Suppressor macrophage treated with lipopolysaccharide for 4 hours (primary cell): ENCODE measurements at places on chromosomes 7 and 10.

GRCh38 chr7:30224511-30225062 is 59.8 kb upstream of the ZNRF2 start:
- peak; percentile 96 for DNase-seq

DNA sequence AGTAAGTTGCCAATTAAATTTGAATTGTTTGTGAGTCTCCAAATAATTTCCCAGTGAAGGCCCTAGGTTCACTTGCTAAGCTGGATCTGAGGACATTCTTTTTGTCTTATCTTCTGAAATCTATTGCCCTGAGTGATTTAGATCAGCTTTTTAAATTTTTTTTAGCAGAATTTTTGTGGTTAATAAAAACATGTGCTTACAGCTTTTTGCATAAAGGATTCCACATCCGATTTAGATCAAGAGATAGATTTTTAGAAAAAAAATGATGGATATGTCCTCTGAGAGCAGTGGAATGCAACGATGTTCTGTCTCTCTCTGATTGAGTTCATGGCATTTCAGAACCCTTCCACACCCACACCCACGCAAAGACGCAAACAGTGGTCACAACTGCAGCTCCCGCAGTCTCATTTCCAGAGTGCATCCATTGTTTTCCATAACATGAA is 358.8 kb downstream of the SUGCT start:
- no peak for DNase-seq

GRCh38 chr7:152876749-152877148 is 117.2 kb downstream of the ACTR3B start:
- no peak for DNase-seq

DNA sequence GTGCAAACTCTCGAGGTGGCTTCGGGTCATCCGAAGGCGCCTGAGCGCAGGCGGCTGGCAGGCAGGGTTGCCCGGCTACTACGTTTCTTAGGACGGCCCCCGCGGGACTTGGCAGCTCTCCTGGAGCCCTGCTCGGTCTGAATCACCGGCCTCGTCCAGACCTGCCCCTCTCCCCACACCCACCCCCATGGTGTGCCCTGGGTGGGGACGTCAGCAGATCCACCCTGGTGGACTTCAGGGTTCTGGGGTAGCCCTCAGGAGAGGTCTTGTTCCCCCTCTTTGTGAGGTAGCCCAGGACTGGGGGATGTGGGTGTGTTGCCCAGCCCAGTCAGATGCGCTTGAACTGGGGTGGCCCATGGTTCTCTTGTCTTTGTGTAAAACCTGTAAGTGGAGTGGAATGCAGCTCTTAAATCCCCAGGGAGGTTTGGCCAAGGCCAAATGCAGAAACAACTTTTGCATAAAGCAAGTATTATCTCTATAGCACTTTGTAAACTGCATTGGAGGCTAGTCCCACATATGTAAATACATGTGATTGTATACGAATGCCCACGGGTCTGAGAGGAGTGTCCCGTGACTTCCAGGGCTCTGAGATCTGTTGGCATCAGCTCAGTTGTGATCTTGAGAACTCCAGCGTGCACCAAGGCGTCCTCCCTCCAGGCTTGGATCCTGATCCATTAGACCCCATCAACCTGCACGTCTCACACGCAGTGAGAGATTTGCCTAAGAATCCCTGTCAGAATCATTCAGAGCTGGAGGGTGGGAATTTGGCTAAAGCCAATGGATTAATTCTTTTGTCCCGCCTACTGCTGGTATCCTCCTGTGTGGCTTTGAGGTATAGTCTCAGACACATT is 1.8 kb downstream of the PFKFB3 start:
- peak; percentile 63 for DNase-seq

GRCh38 chr7:131111081-131111576 is 216.5 kb upstream of the MKLN1 start:
- DNase-seq = peak; percentile 83

- no peak for DNase-seq
These were observed 602.5 kb downstream of the GRID1 start for GRCh38 chr10:85764108-85764507.

DNA sequence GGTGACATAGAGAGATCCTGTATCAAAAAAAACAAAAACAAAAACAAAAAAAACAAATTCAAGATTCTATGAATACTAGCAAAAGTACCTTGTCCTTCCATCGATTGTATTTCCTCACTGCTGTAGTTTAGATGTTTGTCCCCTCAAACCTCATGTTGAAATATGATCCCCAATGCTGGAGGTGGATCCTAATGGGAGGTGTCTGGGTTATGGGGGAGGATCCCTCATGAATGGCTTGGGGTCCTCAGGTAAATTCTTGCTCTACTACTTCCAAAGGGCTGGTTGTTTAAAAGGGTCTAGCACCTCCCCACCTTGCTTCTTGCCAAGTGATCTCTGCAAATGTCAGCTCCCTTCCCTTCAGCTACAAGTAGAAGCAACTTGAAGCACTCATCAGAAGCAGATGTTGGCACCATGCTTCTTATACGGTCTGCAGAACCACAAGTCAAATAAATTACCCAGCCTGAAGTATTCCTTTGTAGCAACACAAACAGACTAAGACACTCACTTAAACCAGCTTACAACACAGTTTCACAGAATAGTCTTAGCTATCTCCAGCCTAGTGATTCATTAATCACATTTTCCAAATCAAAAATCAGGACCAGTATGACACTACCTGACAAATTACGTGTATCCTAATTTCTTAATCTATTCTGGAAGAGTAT is 20.7 kb downstream of the ABI1 start:
- DNase-seq = no peak

GRCh38 chr7:20019757-20020432 is 197.3 kb downstream of the MACC1 start:
- DNase-seq = no peak

- DNase-seq = no peak
These were observed 40.2 kb upstream of the PAX2 start for GRCh38 chr10:100705139-100705538.

DNA sequence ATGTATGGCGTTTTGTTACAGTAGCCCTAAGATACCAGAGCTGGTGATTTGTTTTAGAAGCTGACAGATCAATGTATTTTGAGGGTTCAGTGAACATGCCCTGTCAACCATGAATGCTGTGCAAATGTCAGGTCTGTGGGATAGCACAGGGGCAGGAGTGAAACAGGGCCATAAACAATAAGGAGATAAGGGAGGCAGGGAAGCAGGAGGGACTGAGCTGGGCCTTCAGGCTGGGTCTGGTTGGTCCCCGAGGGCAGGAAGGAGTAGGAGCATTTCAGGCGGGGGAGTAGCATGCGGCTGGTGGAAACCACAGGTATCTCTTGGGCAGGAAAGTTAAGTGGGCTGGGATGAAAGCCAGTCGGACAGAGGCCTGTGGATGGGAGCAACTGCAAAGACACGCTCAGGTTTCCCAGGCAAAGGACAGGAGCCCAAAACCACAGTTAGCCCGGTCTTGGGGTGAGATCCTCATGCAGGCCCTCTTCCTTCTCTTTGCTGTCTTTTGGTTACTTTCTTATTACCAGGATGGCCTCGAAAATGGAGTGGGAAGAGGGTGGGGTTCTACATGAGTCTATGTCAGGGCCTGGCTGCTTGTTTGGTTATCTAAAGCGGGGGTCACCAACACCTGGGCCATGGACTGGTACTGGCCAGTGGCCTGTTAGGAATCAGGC is 69.5 kb upstream of the SEPHS1 start:
- DNase-seq = no peak

GRCh38 chr10:73244866-73245477 is 2.1 kb downstream of the DNAJC9 start:
- no peak for DNase-seq

GRCh38 chr10:5873515-5873995 is 16.1 kb downstream of the ANKRD16 start:
- peak; percentile 84 for DNase-seq

GRCh38 chr7:112150823-112151641 is 55.2 kb downstream of the DOCK4 start:
- peak; percentile 74 for DNase-seq

DNA sequence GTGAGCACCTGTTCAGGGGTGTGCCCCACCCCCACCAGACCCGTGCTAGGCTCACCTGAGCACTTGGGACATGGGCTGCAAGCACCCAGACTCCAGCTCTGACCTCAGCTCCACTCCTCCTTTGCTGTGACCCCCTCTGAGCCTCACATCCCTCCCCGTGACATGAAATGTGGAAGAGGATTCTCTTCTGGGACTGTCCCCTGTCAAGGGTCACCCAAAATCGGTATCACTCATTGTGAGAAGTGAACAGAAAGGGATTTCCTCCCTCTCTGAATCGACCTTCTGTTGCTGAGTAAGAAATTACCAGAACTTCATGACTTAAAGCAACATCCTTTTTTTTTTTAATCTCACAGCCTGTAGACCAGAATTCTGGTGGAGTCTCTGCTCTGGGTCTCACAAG is 6.2 kb upstream of the CHST15 start:
- DNase-seq = peak; percentile 87

GRCh38 chr10:78905015-78905956 is 163.5 kb upstream of the ZMIZ1 start:
- no peak for DNase-seq

DNA sequence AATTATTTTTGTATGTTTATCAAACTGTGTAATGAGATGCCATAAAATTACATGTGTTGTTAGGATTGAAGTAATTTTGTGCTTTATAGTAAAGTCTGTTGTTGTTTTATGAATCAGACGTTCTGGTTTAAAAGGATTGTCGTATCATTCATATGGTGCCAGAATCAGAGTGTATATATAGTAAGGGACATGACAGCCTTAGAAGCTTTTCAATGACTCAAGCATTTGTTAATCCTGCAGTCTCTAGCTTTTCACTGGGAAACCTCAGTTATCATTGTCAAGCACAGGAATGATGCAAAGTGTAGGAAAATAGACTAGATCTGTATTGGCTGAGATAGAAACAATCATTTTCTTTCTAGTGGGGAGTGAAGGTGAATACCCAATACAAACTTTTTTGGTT is 57.5 kb downstream of the TRRAP start:
- DNase-seq = no peak

DNA sequence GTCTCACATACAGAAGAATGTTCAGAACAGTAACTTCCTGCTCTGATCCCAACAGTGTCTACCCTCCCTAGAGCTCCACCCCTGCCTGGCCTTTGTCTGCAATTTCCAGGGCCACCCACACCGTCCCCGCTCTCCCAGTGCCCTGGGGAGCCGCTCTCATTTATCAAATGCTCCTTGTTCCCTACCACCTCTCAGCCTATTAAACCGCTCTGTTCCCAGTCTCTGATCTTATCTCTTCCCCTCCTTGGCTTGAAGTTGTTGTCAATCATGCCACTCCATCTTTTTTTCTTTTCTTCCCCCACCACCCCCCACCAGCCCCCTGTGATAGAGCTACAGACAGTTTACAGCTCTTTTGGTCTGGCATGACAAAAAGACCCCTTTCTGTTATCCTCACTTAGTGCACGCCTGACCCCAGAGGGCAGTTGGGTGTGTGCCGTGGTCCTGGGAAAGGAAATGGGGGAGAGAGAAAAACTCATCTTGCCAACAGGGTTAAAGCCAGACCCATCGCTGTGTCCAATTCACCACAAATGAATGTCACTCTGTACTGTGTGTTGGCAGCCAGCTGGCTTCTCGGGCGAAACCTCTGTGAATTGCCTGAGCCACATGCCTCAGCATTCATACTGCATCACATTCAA is 28.8 kb upstream of the HECTD2 start:
- no peak for DNase-seq

- no peak for DNase-seq
These were observed 254.3 kb upstream of the GNAI1 start for GRCh38 chr7:79880312-79880711.

DNA sequence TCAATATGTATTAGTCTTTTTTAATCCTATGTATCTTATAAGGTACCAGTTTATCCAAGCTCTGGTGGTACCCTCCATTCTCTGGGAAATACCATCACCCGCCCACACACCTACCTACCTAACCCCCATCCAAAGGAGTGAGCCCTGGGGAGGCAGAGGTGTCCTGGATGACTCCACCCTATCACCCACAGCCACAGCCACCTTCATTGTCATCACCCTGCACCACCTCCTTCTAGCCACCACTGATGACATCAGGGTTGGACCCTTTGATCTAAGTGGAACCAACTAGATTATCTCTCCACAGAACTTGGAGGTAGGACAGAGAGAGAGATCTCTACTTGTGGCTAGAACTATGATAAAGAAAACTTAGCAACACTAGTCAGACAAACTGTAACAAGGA is 259.4 kb downstream of the PARD3 start:
- DNase-seq = no peak

- DNase-seq = peak; percentile 79
These were observed 511 bp upstream of the NRP1 start for GRCh38 chr10:33334805-33335550.

GRCh38 chr7:2649991-2650390 is 18.2 kb downstream of the TTYH3 start:
- DNase-seq = no peak

- DNase-seq = no peak
These were observed 50.2 kb upstream of the BAMBI start for GRCh38 chr10:28627102-28627501.

DNA sequence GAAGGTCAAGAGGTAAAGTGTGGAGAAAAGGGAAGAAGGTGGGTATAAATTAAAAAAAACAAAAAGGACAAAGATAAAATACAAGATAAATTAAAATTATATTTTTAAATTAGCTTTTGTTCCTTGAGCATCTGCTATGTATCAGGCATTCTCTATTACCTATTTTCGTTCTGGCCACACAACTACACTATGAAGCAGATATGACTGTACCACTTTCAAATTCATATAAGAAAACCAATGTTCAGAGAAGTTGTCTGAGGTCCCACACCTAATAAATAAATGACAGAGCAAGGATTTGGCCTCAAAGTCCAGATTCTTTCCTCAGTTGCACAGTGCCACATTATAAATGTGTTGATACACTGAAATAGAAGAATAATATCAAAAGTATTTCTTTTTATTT is 103.8 kb upstream of the PCDH15 start:
- DNase-seq = no peak

- DNase-seq = no peak
These were observed 36.5 kb downstream of the ITPRID1 start for GRCh38 chr7:31550432-31550831.

DNA sequence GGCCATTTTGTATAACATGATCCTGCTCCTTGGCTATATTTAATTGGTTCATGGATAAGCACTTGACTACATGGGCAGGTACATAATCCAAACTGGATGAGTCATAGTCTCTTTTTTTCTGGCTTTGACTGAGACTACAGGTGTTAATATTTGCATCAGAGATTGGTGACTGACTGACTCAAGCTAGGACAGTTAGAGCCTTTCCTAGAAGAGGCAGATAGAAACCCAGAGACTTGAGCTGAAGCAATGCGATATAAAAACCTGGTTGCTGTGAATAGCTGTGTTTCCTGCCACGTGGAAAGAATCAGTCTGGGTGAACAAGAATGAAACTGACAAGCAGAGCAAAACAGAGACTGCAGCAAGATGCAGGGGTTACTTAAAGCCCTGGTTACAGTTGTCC is 81.0 kb downstream of the SAMD9 start:
- no peak for DNase-seq
